Heart right ventricle (tissue), 16 donors: ENCODE measurements at places on chromosomes 6 and 20. TPM values are rescaled to one million over a fixed set of nuclear protein-coding genes. Genes with fewer than 3 reads are reported as not detected.

The ZFP64 gene
- total RNA-seq, result 8.0 TPM

The GPX5 gene
- total RNA-seq, result not detected

The LST1 gene
- 8.3 TPM for total RNA-seq

The RAET1E gene
- 0.41 TPM for total RNA-seq

The COL20A1 gene
- not detected for total RNA-seq

The PSMB1 gene
- 132 TPM for total RNA-seq

The KCNS1 gene
- not detected for total RNA-seq

The SLC32A1 gene
- not detected for total RNA-seq

The HRH3 gene
- total RNA-seq, result not detected
